Suppressor macrophage (primary cell): ENCODE measurements at places on chromosomes 13 and 19.

GRCh38 chr13:32093006-32093405 lies 61.4 kb downstream of the FRY start:
- DNase-seq, result no peak

GRCh38 chr13:100637796-100638195 lies 36.8 kb downstream of the TMTC4 start:
- no peak for DNase-seq

DNA sequence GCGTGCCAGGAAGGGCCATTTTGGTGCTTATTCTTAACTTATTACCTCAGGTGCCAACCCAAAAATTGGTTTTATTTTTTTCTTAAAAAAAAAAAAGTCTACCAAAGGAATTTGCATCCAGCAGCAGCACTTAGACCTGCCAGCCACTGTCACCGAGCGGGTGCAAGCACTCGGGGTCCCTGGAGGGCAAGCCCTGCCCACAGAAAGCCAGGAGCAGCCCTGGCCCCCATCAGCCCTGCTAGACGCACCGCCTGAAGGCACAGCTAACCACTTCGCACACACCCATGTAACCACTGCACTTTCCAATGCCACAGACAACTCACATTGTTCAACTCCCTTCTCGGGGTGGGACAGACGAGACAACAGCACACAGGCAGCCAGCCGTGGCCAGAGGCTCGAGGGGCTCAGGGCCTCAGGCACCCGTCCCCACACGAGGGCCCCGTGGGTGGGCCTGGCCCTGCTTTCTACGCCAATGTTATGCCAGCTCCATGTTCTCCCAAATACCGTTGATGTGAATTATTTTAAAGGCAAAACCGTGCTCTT lies 49.3 kb downstream of the RAB20 start:
- no peak for DNase-seq

DNA sequence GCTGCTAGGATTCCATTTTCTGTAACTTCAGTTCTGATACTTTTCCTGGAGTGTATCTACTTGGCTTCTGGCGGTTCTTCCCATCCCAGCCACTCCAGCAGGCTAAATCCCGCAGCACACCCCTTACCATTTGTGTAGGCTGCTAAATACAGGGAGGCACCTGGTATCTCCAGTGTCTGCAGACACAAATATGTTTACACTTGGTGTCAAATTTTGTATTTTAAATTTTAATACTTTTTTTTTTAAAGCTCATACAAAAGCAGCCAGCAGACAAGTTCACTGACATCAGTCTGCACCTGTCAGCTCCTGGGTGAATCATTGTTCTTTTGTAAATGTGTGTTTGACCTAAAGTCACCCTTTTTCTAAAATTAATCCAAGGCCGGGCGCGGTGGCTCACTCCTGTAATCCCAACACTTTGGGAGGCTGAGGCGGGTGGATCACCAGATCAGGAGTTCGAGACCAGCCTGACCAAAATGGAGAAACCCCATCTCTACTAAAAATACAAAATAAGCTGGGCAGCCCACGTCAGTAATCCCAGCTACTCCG lies 3.4 kb upstream of the ZSCAN4 start:
- DNase-seq, result no peak

GRCh38 chr13:109271061-109271460 lies 515.3 kb downstream of the IRS2 start:
- no peak for DNase-seq

DNA sequence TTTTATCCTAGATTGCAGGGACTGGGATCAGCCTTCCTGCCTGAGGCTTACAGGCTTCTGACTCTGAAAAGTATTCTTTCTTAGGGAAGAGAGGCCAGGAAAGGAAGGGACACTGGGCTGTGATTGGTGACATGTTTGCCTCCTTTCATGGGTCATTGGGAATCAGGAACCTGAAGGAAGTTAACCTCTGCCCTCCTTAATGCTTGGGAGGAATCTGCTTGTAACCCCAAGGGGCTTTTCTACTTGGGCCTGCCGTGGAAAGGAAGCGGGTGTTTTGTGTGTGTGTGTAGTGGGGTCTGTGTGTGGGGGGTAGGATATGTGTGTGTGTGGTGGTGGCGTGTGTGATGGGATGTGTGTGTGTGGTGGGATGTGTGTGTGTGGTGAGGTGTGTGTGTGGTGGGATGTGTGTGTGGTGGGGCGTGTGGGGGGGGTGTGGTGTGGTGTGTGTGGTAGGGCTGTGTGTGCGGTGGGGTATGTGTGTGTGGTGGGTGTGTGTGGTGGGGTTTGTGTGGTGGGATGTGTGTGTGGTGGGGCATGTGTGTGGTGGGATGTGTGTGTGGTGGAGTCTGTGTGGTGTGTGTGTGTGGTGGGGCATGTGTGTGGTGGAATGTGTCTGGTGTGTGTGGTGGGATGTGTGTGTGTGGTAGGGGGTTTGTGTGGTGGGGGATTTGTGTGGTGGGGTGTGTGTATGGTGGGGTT lies 41.3 kb upstream of the NPAS1 start:
- peak; percentile 50 for DNase-seq

GRCh38 chr13:52411629-52412028 lies 5.7 kb upstream of the THSD1 start:
- DNase-seq, result no peak

DNA sequence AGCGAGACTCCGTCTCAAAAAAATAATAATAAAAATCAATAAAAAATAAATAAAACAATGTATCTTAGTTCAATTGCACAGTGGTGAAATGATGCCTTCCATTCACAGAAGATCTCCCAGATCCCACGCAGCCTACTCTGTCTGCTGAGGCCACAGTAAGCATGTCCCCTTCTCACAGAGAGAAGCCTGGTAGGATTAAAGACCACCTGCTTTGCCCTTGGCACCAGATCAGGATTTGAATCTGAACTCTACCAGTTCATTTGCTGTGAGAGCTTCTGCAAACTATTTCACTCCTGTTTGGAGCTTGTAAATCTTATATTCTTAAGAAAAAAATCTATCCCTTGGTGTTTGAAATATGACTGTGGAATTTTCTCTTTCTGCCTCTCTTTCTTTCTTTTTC lies 2.2 kb upstream of the SLC7A1 start:
- no peak for DNase-seq

DNA sequence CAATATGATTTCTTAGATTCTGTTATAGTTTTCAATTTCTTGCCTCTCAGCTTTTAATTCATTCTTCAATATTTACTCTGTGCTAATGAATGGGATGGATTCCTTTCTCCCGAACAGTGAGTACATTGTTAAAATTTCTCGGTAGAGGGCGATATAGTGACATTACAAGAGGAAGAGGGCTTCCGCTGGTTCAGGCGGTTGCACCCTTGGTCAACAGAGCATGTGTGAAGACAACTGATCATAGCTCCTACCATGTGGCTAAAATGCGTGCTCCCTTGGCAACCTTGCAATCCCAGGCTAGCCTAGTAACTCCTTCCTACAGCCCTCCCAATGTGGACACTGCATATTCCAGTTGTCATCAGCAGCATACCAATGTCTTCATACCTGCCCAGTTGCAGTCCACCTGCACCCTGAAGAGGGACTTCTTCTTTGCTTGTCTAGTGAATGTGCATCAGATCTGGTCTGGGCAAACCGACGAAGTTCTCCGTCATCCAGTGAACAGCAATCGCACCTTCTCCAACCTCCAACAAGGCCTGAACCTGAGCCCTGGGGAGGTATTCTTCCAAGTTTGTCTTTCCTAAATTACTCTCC lies 653.0 kb upstream of the GPC6 start:
- no peak for DNase-seq

- no peak for DNase-seq
Observed at GRCh38 chr19:41136636-41137455, 22.6 kb downstream of the CYP2F1 start.

- DNase-seq, result no peak
Observed at GRCh38 chr19:46466536-46467196, 4.7 kb downstream of the PNMA8A start.

- DNase-seq, result peak; percentile 54
Observed at GRCh38 chr13:45055902-45056648, 64.2 kb upstream of the GTF2F2 start.

GRCh38 chr19:2923510-2923909 lies 21.3 kb downstream of the ZNF77 start:
- no peak for DNase-seq

DNA sequence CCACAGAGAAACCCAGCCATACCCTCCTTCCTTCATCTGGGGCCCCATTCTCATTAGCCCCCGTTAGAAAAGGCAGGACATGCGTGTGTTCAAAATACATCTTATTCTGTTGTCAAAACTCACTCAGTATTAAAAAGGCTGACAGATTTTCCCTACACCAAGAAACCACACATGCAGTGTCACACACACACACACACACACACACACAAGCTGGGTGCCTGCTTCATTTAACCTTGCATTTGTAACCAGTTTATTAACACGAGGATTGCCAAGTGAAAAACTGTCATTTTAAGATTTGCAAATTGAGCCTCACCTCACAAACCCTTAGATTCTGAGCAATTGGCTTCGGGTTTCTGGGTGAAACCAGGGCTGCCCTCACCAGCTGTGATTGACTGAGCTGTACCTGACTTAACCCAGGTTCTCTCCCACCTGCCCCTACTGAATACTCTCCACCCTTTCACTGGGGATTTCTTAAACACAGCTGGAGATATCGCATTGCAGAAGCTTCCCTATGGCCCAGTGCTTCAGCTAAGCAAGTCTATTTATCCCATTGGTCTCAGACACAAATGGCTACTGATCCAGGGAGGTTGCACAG lies 172.7 kb upstream of the ZNF507 start:
- DNase-seq, result no peak

GRCh38 chr19:12606796-12607195 lies 3.8 kb downstream of the ZNF490 start:
- no peak for DNase-seq

GRCh38 chr13:23889615-23890607 lies 711 bp upstream of the MIPEP start:
- DNase-seq, result peak; percentile 3

GRCh38 chr13:31074756-31075155 lies 86.9 kb downstream of the HSPH1 start:
- DNase-seq, result no peak

- no peak for DNase-seq
Observed at GRCh38 chr13:88189728-88190127, 518.6 kb downstream of the SLITRK5 start.

DNA sequence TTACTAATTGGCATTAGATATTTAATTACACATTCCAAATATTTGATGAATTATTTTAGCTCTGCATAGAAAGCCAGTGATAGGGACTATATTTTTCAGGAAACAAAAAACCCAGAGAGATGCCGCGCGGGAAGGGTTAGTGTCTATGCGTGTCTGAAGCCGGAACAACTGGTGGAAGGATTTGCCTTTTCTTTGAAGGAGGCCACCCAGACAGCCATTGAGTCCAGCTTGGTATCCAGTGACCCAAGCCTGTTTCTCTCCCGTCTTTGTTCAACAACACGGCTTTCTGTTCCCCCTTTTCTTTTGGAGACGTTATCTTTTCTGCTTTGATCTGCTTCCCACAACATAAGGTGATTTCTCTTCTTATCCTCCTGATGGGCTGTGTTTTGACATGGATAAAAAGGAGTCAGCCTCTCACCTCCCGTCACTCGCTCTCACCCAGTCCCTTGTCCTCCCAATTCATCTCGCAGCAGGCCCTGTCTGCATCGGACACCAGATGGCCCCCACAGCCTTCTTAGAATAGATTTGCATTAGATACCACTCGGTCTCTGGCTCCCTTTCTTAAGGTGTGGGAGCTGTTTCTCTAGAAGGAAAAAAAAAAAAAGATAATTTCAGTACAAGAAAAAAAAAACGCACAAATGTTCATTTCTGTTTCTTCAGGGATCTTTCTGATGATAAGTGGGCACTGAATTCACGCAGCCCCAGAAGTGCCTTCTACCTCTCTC lies 361.8 kb downstream of the ZNF536 start:
- DNase-seq, result no peak

- DNase-seq, result peak; percentile 15
Observed at GRCh38 chr19:13150931-13151604, 857 bp downstream of the IER2 start.

GRCh38 chr19:2274931-2275535 lies 6.9 kb downstream of the PEAK3 start:
- peak; percentile 82 for DNase-seq

GRCh38 chr13:73107970-73108369 lies 49.2 kb downstream of the KLF5 start:
- no peak for DNase-seq

- peak; percentile 73 for DNase-seq
Observed at GRCh38 chr13:108266321-108266990, 3.1 kb upstream of the TNFSF13B start.

- no peak for DNase-seq
Observed at GRCh38 chr13:66748712-66749111, 481.4 kb downstream of the PCDH9 start.

DNA sequence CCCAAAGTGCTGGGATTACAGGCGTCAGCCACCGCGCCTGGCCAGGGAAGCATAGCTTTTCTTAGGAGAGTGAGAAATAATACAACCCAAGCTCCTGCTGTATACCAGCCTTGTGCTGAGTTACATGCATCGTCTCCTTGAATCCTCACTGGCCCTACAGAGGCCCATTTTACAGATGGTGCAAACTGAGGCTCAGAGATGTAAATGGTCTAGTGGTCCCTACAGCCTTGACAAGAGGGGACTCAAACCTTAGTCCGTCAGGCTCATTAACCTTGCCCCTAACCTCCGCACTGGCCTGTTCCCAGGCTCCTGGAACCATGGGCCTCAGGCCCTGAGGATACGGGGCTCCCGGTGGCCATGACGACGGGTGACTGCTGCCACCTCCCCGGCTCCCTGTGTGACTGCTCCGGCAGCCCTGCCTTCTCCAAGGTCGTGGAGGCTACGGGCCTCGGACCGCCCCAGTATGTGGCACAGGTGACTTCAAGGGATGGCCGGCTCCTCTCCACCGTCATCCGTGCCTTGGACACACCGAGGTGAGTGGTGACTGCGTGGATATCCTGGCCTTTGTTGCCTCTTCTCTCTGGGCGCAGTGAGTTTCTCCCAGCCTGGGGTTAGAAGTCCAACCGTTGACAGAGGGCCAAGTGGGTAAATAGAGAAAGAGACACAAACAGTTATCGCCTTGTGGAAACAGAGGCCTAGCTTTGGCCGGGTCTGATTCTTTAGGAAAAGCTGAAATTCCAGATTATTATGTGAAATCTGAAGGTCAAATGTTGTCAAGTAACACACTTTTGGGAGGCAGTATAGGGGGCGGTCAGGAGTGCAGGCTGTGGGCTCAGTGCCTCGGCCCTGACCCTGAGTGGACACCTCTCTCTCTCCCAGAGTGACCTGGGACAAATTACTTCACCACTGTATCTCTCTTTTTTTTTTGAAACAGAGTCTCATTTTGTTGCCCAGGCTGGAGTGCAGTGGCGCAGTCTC lies 8.7 kb downstream of the MARCHF2 start:
- DNase-seq, result no peak

GRCh38 chr13:28137596-28137995 lies 749 bp upstream of the PAN3 start:
- DNase-seq, result no peak
